D341Med (cell line): ENCODE measurements at places on chromosomes 1 and 21.
A peak's percentile ranks its signal among the peaks of the same experiment; 100 is the strongest.

GRCh38 chr1:50853325-50853724 lies 106.7 kb downstream of the FAF1 start:
- no peak for DNase-seq

DNA sequence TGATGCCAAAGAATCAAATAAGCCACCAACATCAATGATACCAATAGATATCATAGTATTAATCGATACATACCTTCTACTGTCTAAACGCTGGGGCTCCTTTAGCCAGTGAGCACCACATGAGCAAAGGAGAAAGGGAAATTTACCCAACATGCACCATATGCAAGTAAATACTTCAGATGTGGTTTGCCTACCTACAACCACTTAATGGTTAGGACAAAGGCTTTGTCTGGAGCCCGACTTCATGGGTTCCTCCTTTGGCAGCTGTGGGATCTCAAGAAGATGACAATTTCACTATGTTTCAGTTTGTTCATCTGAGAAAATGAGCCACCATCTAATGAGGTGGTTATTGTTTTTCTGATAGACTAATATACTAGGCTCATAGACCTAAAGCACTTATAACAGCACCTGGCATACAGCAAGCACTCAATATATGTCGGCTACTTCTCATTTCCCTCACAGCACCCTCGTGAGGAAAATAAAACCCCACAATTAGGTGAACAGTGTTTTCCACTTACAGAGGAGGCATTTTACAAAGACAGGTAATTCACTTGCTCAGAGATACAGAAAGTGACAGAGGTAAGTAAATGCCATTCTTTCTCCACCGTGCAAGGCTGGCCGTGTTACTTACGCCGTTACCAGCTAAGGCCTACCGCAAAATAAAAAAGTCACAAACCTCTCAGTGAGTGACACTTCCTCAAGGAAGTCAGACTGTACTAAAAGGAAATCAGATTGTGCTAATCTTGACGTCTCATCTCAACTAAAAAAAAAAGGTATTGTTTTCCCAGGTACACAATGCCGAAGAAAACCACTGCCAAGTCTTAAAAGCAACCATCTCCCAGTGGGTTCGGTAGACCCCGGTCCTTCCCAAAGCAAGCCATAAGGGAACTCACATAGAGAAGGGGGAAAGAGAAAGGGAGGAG lies 1.6 kb downstream of the TTC13 start:
- no peak for DNase-seq

DNA sequence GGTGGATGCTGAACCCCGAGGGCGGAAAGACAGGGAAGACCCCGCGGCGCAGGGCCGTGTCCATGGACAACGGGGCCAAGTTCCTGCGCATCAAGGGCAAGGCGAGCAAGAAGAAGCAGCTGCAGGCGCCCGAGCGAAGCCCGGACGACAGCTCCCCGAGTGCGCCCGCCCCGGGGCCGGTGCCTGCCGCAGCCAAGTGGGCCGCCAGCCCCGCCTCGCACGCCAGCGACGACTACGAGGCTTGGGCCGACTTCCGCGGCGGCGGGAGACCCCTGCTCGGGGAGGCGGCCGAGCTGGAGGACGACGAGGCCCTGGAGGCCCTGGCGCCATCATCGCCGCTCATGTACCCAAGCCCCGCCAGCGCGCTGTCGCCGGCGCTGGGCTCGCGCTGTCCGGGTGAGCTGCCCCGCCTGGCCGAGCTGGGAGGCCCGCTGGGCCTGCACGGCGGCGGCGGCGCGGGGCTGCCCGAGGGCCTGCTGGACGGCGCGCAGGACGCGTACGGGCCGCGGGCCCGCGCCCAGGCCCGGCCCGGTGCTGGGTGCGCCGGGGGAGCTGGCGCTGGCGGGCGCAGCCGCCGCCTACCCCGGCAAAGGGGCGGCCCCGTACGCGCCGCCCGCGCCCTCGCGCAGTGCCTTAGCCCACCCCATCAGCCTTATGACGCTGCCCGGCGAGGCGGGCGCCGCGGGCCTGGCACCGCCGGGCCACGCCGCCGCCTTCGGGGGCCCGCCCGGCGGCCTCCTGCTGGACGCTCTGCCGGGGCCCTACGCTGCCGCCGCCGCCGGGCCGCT lies 20.7 kb downstream of the FOXO6 start:
- DNase-seq: no peak

DNA sequence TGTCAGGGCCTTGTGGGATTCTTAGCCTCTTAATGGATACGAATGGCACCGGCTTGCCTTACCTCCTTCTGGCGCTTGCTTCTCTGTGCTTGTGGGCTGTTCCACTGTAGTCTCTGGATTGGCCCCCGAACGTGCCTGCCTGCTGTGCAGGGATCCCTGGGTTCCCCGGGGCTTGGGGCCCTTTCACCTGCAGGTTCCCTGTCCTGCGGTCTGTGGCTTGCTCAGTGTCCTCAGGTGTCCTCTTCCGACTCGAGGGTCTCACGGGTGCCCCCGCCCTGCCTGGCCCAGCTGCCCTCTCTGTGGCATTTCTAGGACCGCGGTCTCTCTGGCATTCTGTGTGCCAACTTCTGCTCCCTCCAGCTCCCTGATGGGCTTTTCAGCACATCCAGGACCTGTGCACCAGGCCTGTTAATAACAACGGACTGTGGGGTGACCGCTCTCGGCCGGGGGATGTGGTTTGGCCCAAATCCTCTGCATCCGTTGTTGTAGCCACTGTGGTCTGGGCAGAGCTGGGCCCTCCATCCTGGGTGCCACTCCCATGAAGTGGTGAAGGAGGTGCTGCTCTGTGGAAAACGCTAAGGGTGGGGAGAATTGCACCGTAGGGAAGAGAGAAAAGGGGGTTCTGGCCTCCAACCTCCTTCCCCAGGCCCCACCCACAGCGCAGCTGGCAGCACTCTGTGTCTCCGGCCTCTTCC lies 12.4 kb downstream of the COL18A1 start:
- DNase-seq: no peak

DNA sequence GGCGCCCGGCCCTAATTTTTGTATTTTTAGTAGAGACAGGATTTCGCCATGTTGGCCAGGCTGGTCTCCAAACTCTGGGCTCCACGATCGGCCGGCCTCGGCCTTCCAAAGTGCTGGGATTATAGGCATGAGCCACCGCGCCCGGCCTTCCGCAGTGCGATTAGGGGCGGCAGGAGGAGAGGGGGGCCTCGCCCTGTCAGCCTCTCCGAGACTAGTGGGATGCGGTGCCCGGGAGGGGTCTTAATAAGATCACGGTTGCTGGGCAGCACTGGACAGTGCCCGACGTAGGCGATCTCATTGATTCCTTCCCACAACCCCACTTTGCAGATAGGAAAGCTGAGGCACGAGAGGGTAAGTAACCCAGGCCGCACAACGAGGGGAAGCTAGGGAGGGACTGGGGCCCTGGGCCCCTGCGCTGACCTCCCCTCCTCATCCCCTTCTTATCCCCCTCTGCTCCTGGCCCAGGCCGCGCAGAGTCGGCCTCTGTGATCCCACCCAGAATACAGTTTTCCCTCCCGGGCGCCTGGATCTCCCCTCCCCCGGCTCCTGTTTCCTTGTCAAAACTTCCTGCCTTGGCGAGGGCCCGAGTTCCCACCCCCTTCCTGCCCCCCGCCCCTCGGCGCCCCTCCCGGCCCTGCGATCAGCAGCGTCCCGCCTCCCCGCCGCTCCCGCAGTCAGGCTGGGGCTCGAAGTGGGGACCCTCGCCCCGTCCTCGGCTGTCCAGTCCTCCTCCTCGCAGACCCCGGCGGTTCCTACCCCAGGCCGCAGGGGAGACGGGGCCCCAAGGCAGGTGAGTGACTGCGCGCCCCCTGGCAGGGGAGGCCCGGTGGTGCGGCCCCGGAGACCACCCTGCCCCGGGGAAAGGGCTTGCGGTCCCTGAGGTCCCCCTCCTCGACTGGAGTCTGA lies at the start of gene PEAR1:
PEAR1 (plus strand) TSS at position 671 of the 906 bp plus-strand sequence. CDS start 10,209 bp downstream, outside the sequence.
- DNase-seq: no peak

DNA sequence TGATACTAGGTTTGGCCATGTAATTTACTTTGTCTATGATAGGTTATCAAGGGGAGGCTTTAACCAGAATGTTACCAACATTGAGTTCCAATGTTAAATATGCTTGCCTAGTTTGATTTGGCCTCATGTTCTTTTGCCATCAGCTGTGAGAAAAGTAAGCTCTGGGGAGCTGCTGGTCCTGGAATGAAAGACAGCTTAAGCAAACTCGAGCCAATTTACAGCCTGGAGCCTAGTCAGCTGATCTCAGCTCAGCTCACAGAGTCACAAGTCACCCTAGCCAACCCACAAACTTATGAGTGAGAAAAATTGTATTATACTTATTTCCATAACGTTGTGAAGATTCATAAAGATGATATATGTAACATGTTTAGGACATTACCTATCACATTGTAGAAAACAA lies 426.7 kb downstream of the RWDD3 start:
- no peak for DNase-seq

- DNase-seq: no peak
Observed at GRCh38 chr1:10973552-10973951, 38.9 kb upstream of the TARDBP start.

- DNase-seq: no peak
Observed at GRCh38 chr1:32184650-32185049, 5.2 kb downstream of the TXLNA start.

- no peak for DNase-seq
Observed at GRCh38 chr1:33082575-33083108, 1.7 kb downstream of the AZIN2 start.

DNA sequence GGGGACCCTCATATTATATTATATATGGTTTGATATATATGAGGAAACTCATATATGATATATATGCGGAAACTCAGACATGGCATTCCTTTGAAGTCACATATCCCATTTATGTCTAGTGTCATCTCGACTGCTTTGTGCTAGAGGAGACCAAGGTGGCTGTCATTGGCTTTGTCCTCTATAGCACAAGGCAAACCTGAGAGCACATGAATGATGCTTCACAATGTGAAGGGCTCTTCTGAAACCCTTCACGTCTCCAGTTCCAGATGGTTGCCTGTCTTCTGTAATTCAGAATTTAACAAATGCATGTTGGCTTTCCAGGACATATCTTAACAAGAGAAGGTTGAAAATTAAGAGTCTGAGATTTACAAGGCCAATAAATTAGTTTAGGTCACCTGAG lies 303.6 kb downstream of the BARHL2 start:
- DNase-seq: no peak

DNA sequence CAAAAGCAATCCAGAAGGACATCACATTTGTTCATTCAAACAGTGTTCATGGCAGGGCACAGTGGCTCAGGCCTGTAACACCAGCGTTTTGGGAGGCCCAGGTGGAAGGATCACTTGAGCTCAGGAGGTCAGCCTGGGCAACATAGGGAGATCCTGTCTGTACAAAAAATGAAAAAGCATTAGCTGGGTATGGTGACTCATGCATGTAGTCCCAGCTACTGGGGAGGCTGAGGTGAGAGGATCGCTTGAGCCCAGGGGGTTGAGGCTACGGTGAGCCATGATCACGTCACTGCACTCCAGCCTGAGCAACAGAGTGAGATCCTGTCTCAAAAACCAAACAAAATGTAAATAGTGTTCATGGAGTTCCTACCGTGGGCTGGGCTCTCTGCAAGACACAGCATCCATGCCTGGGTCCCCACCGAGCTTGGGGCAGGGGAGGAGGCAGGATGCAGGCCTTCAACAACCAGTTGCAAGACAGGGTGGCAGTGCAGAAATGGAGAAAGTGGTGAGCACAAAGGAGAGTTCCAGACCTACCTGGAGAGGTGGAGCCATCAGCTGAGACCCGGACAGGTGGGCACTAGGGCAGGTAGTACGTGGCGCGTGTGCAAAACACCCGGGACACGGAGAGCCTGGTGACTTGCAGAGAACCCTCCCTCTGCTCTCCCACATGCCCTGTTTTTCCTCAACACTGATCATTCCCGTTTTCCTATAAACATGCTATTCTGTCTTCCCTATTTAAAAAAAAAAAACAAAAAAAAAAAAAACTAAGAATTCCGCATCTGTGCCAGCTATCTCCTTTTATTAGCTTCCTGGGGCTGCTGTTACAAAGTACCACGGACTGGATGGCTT lies 138.9 kb downstream of the TOMM20 start:
- peak; percentile 25 for DNase-seq

DNA sequence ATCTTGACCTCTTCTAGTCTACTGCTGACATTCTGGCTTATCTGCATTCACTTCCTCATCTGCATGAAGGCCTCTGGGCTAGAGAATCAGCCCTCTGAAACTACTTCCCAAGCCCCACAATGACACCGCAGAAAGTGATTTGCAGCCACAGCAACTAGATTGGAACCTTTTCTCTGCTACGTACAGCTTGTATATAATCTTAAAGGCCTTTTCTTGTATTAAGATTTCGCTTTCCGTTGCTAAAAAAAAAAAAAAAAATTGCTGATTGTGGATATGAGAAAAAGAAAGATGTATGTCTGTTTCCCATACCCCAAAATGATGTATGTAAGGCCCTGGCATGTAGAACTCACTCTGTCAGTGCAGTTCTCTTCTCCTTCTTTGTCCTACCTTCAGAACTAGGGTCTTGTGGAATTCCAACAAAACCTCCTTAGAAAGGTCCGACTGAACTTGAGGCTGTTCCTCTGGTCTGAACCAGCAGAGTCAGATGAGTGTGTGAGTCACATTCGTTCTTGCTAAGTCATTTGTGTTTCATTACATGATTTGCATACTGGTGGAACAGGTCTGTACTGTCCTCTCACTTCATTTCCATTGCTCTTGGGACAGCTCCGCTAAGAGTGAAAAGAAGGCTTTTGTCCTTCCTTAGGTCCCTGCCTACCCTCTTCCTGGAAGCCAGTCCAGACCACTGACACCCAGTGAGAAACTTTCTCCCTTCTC lies 62.7 kb downstream of the PLPP3 start:
- DNase-seq: no peak

- no peak for DNase-seq
Observed at GRCh38 chr1:18629659-18630510, 761 bp upstream of the PAX7 start.

DNA sequence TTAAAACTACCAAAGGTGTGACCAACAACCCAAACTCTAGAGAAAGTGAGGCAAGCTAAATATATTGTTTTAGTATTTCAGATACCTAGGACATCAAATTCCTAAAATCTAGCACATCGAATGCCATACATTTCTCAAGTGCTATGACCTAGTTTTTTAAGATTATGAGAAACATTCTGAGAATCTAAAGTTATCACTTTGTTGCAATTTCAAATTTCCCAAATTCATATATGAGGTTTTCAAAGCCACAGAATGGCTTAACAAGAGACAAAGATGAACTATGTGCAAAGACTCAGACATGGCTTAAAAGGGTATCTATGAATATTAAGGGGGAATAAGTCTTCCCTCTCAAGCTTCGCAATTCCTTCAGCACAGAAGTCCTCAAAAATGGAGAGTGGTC lies 6.8 kb downstream of the SCYL3 start:
- no peak for DNase-seq

DNA sequence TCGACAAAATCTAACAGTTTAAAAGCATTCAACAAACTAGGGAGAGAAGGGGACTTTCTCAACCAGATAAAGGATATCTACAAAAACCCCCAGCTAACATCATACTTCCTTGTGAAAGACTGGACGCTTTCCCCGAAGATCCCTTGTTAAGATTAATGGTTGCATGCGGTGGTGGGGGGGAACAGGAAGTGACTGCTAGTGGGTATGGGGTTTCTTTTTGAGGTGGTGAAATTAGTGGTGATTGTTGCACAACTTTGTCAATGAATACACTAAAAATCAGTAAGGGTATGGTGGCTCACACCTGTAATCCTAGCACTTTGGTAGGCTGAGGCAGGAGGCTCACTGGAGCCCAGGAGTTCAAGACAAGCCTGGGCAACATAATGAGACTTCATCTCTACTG lies 26.9 kb upstream of the EYA3 start:
- DNase-seq: no peak

- DNase-seq: no peak
Observed at GRCh38 chr1:54171016-54171415, 18.2 kb upstream of the CDCP2 start.
